ENCODE measurements at places on chromosomes 5 and 9.

DNA sequence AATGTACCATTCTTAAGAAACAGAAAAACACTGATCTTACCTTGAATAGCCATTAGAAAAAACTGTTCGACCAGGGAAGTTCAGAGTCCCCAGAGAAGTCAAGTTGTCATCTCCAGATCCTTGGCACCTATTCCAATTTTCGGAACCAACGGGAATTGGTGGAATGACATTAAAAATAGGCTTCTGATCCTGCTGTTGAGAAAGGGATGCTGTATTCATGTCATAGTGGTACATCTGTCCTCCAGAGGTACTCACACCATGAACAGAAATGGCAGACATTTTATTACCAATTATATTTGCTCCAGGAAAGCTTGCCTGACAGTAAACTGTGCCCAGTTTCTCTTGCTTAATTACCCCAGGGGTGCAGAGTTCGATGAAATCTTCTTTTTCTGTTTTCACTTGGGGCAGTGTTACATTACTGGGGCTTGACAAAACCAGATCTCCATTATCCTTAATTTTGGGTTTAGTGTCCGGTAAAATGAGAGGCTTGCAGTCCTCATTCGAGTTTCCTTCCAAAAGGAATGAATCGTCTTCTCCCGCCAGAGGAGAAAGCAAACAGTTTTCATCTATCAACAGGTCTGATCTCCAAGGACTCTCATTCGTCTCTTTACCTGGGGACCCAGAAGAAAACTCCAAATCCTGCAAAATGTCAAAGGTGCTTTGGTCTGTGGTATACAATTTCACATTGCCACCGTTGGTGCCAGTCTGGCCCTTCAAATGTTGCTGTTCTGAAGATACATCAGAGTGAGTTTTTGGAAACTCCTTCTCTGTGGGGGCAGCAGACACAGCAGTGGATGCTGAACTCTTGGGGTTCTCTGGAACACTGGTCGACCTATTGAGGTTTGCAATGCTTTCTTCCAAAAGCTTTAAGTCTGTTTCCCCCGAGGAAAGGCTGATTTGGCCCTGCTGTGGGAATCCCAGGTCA is 3.6 kb downstream of the NR3C1 start:
- DNase-seq: peak; percentile 13

- DNase-seq: no peak
Measured at GRCh38 chr9:18531136-18532065, 57.4 kb downstream of the ADAMTSL1 start.

GRCh38 chr5:169048181-169049125 is 252.5 kb downstream of the SLIT3 start:
- no peak for DNase-seq

GRCh38 chr9:32434892-32435291 is 50.4 kb downstream of the ACO1 start:
- DNase-seq: peak; percentile 46

DNA sequence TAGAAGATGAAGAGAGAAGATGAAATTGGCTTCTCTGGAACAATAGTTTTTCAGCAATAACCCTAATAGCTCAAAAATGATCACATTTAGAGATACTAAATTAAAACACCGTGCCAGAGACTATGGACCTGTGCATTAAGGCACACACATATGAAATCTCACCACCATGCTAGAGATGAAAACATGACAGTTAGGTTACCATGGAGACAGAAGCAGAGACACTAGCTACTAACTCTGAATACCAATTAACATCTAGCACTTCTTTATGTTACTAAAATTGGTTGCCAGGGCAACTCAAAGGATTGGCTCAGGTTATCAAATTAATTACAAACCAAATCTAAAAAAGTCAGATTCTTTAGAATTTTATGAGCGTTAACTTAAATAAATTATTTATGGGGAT is 337.7 kb downstream of the PLK2 start:
- no peak for DNase-seq

GRCh38 chr5:41681840-41682239 is 171.4 kb upstream of the PLCXD3 start:
- DNase-seq: no peak

- DNase-seq: no peak
Measured at GRCh38 chr5:2136728-2137333, 254.1 kb upstream of the IRX4 start.

- DNase-seq: no peak
Measured at GRCh38 chr5:18102733-18103132, 468.5 kb downstream of the TAF11L14 start.

DNA sequence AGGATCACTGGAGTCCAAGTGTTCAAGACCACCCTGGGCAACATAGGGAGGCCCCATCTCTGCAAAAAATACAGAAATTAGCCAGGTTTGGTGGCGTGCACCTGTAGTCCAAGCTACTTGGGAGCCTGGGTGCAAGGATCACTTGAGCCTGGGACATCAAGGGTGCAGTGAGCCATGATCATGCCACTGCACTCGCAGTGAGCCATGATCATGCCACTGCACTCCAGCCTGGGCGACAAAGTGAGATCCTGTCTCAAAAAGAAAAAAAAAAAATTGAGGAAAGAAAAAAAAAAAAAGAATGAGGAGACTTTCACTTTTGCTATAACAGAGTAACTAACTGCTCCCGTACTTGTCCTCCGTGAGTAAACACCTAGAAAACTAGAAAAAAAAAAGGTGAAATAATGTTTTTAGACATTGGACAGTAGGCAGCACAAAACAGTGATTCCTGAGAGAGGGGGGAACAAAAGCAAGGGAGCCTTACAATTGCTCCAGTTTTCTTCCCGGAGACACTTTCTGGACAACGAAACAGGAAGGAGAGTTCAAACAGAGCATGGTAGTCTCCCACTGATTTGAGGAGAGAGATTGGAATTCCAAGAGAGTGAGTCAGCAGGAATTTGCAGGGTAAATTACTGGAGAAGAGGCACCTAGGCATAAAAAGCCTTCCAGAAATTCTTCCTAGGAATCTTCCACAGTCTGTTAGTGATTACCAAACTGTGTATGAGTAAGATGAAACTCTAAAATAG is 6.9 kb upstream of the ZBTB5 start:
- peak; percentile 94 for DNase-seq

- no peak for DNase-seq
Measured at GRCh38 chr5:138942861-138943260, 67.7 kb upstream of the LRRTM2 start.

- DNase-seq: peak; percentile 59
Measured at GRCh38 chr9:136631038-136632000, 31.4 kb upstream of the EGFL7 start.

GRCh38 chr5:170509348-170509660 is 5.5 kb downstream of the KCNIP1 start:
- DNase-seq: no peak

GRCh38 chr9:121819428-121820231 is 168.2 kb downstream of the DAB2IP start:
- peak; percentile 84 for DNase-seq

- DNase-seq: peak; percentile 55
Measured at GRCh38 chr9:8895861-8896224, 1096.3 kb upstream of the DMAC1 start.

DNA sequence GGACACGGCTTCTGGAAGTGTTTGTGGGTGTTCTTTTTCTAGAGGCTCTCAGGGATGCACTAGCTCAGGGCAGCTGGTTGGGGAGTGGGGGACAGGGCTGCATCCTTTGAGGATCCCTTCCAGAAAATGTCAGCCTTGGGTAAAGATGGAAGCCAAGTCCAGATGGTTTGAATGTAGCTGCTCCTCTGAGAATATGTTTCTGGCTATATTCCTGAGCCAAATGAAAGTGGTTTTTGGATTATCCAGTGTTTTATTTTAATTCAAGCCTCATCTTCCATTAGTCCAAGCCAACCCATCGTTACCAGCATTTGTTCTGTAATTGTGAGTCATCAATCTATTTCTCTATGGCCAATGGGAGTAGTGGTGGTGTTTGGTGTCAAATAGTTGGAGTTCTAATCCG is 70.4 kb downstream of the SPRY4 start:
- DNase-seq: no peak

DNA sequence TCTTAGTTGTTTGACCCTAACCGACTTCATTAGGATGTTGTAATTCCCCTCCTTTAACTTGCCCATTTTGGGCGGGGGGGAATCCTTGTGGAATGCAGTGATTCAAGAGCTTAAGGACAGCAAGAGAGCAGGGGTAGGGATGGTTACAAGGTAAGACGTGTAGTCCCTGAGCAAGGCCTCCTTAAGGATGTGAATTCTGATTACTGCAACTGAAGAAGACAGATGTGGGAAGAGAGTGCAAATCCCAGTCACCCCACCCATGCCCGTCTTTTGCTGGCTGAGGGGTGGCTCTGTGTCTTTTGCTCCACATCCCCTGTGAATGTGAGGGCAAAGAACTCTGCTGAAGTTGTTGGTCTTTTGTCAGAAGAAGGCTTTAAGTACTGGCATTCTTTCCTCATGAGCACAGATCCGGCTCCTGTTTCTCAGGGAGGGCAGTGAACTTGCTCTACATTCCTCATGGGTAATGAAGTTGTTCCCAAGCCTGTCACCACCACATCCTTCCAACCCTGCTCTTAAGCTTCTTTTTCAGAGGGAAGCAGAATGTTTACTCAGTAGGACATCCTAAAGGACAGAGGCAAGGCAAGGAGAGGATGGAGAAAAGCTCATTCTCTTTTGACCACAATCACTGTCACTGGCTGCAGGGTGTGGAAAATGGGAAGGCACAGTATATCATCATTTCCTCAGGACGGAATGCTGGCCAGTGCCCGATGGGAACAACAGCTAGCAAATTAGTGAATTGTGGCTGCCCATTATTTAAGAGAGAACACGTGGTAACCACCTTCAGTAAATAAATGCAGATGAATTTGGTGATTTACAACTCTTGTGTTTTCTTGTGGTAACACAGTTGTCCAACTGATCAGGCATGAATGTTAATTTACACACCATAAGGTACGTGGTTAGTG is 61.5 kb downstream of the RAI14 start:
- DNase-seq: peak; percentile 58

GRCh38 chr5:34685485-34686165 is 29.5 kb downstream of the RAI14 start:
- peak; percentile 89 for DNase-seq

GRCh38 chr9:91179237-91180138 is 182.2 kb downstream of the AUH start:
- DNase-seq: no peak

DNA sequence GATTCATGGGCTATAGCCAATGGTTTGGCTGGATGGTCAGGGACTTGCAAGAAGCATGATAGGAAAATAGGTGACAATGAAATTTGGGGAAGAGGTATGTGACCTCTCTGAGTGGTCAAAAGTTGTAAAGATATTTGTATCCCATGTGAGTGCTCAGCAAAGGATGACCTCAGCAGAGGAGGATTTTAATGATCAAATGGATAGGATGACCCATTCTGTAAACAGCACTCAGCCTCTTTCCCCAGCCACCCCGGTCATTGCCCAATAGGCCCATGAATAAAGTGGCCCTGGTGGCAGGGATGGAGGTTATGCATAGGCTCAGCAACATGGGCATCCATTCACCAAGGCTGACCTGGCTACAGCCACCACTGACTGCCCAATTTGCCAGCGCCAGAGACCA is 138.4 kb upstream of the SPDL1 start:
- no peak for DNase-seq
